ENCODE measurements at places on chromosomes 12 and 14.

- no peak for DNase-seq
Measured at GRCh38 chr12:63093084-63093483, 57.9 kb downstream of the AVPR1A start.

DNA sequence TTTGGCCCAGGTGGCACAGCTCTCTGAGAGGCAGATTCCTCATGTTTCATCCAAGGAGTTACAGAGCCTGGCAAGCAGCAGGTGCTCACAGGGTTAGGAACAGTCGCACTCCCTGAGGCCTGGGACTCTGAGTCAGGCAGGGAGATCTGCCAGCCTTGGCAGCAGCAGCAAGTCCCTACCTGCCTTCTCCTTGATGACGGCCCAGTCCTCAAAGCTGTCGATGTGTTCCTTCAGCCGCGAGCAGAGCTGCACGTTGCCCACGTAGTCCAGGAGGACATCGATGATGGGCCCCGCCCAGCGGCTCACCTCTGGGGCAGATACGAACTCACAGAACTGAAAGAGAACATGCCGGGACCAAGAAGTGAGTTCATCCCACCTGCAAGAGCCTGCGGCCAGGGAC, 10.4 kb downstream of the FAM181A start:
- no peak for DNase-seq

GRCh38 chr14:60102389-60102788, 10.7 kb downstream of the PCNX4 start:
- DNase-seq: no peak

DNA sequence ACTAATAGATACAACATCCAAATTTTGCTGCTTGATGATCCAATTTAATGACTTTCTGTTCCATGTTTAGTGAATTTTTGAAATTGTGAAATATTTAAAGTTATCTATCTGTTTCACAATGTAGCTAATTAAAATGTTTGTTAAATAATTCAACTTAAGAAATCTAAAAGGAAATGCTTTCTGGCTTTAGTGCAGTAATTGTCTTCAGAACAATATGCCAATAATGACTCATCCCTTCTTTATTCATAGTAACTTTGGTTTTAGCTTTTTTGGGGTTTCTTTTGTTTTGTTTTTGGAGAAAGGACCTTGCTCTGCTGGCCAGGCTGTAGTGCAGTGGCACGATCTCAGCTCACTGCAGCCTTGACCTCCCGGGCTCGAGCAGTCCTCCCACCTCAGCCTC, 479.2 kb upstream of the RGS6 start:
- DNase-seq: no peak
